NAMALWA (cell line): ENCODE measurements at places on chromosomes 7 and 10.

DNA sequence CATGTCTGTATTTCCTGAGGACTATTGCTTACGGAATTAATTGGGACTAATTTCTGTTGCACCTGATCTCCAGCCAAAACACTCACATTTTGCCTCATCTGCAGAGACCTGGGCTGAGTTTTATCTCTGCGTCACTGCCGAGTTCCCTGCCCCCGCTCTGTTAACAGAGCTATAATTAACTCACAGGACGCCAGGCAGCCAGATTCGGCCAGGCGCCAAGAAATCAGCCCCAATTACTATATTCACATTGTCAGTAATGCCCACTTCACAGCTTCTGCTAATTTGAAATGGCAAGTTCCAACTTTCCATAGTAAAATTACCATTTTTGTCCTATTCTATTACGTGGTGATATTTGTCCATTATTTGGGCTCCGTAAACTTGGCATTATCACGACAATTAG lies 130.5 kb downstream of the CUX1 start:
- no peak for DNase-seq

DNA sequence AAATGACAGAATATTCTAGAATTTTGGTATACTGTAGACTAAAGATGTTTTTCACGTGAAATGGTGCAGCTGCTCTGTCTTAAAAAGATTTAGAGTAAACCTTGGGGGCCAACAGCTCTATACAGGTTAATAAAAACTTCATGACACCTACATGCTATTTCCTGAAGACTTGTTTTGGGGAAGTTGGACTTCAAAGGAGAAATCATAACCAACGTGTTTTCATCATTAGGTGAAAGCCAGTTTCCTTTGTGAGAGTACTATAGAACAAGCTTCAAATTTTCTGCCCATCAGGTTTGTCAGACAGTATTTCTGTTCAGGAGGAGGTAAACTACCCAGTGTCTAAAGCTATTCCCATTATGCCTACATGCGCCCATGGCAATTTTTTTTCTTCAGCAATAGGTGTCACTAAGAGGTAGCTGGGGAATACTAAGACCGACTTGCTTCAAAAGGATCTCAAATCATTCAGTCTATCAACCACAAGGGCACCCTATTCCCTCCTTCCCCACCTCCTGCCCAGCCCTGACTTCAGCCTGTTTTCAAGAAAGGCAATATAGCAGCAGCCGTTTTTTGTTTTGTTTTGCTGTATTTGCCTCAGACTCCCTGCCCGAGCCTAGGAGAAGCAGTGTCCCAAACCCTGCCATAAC lies 237.3 kb upstream of the SP8 start:
- no peak for DNase-seq

- DNase-seq, result peak; percentile 38
Measured at GRCh38 chr10:82319562-82319961, 444.6 kb downstream of the NRG3 start.

DNA sequence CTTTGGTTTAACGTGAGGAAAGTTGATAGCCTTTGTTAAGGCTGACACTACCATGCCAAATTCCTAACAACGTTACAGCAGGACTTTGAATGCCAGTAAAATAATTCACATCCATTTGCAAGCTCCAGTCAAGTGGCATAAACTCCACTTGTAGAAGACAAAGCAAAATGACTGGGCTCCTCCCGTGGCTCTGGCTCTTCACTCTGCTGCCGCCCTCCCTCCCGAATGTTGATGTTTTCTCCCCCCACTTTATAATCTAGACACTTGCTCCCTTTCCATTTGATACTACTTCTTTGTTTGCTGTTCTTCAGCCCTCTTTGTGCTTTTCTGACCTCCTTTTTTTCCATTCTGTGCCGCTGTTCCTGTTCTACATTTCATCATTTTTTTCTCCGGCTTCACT lies 22.8 kb upstream of the ITGB8 start:
- no peak for DNase-seq

DNA sequence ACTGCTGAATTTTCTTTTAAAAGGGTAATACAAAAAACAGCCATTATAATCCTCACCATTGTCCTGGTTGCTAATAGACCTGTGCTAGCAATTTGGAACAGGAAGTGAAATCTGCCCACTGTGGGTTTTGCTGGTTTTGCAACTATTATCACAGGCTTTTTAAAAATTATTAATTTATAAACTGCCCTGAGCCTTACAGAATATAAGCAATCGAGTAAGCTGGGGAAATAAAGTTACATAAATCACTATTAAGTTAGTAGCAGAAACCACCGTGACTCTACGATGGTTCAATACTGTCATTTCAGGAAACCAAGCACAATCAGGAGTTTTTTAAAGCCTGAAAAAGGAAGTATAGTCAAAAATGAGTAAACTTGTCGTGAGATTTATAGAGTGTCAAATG lies 62.3 kb downstream of the TMEM26 start:
- peak; percentile 10 for DNase-seq

GRCh38 chr7:17530244-17530643 lies 231.8 kb downstream of the AHR start:
- no peak for DNase-seq

DNA sequence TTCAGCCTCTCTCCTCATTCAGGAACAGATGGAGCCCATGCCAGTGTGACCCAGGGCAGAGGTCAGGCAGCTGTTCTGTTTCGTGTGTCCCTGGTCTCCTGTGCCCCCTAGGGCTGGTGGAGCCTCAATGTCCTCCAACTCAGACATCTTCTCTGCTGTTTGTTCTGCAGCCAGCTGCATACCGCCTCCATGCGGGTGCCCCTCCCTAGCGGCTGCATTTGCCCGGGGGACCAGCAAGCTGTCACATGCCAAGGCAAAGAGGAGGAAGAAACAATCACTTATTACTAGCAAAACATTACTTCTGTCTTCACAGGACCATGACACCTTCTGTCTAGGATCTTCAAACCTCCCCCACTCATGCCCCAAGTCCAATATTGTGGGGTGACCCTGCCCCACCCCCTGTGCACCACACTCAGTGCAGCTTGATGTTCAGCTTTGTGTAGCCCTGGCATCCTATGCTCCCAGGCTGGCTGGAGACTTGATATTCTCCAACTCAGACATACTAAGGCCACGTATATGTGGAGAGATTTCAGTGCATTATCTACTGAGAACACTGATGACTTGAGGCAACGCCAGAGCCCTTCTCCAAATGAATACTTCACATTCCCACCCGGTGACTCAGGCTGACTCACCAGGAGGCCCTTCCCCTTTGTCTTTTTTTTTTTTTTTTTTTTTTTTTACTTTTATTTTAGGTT lies 188.9 kb downstream of the SKIDA1 start:
- no peak for DNase-seq

DNA sequence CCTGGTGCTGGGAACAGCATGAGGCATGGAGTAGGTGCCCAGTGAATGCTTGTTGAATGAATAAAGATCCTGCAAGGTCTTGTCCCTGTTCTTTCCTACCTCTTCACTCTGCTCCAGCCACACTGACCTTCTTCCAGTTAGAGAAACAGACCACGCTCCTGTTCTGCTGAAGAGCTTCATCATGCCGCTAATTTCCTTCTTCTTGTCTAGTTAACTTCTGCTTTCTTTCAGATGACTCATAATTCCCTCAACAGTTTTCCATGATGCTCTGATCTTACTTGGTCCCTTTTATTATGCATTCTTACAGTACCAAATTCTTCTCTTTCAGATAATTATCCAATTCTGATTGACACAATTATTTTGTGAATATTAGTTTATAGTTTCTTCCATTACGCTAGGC lies 59.5 kb upstream of the C1QL3 start:
- DNase-seq, result no peak

DNA sequence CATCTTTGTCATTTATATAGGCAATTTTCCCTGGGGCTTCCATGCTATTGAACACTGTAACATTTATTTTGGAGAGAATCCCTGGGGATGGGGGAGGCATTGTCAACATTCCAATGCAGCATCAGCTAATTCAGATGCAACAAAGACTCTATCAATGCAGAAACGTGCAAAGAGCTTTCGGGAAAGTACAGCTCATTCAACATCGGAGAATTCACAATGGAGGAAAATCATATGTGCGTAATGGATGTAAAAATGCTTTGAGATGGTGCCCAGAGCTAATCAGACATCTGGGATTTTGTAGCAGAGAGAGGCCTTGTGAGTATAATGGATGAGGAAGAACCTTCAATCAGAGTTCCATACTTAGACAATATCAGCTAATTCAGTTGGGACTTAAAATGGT lies 28.3 kb upstream of the FIS1 start:
- DNase-seq, result no peak

DNA sequence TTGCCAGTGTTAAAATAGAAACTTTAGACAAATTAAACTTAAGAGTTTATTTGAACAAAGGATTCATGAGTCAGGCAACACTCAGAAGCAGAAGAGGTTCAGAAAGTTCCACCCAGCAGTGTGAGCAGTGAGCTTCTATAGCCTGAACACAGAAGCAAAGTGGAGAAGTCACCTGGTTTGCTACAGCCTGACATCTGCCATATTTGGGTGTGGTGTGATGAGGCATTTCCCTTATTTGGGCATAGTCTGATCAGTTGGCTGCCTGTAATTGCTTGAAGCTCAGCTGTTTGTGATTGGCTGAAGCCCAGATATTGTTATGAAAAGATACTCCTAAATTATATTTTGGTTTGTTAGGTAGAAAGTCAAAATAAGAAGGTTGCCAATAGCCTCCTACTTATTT lies 39.1 kb downstream of the VWC2 start:
- peak; percentile 74 for DNase-seq

- no peak for DNase-seq
Measured at GRCh38 chr10:47058961-47059391, 147.7 kb downstream of the PTPN20 start.

GRCh38 chr10:75928231-75928630 lies 496.8 kb downstream of the LRMDA start:
- no peak for DNase-seq

DNA sequence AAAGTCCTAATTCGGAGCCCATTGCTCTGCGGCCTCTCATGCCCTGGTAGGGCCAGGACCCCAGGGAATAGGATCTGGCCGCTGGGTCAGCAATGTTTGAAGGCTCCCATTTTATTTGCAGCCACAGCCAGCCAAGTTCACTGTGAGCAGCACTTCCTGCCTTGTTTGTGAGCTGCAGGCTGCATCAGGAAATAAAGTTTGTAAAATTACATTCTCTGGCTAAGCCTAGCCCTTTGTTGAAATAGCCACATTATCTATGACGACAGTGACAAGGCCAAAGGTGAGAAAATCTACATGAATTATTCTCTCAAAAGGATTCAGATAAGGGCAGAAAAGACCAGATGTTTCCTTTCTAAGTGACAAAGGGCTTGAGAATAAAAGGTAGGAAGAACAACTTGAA lies 23.7 kb upstream of the ITGB1 start:
- DNase-seq, result no peak
